H1 (cell line): ENCODE measurements at places on chromosomes 11 and 22.
A peak's percentile ranks its signal among the peaks of the same experiment; 100 is the strongest.

GRCh38 chr11:12865863-12866595 lies 143.1 kb upstream of the RASSF10 start:
- no peak for DNase-seq

GRCh38 chr11:134332189-134332631 lies 422 bp downstream of the GLB1L2 start:
- DNase-seq, result no peak

DNA sequence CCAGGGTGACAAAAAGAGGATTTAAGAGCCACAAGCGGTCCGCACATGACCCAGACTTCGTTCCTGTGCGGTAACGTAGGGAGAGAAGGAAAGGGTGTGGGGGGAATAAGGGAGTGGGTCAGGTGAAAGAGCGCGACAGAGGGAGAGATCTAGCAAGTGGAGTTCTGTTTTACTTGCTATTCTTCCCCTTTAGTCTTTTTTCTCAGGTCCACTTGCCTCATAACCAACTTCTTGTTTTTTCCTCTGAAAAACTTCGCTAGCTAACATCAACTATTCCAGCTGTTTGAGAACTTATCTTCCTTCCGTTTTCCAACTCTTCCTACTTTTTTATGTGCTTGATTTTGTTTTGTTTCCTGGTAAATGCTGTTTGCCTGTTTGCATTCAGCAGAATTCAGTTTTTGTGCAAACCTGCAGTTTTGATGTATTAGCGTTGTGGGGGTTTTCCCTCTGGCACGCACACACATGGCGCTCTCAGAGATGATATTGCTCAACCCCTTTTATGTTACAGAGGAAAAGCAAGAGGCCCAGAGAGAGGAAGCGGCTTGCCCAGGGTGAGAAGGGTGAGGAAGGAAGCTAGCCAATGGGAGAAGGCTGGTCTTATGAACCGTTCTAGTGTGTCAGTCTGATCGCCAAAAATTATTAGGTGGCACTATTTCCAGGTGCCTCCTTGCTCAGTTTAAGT lies 592 bp upstream of the CTSC start:
- DNase-seq, result no peak

GRCh38 chr11:65611758-65612603 lies 2.0 kb downstream of the MAP3K11 start:
- DNase-seq, result no peak

- no peak for DNase-seq
These were observed 15.8 kb upstream of the CTSC start for GRCh38 chr11:88353386-88353785.

GRCh38 chr22:46610356-46610755 lies 9.8 kb upstream of the GRAMD4 start:
- no peak for DNase-seq

DNA sequence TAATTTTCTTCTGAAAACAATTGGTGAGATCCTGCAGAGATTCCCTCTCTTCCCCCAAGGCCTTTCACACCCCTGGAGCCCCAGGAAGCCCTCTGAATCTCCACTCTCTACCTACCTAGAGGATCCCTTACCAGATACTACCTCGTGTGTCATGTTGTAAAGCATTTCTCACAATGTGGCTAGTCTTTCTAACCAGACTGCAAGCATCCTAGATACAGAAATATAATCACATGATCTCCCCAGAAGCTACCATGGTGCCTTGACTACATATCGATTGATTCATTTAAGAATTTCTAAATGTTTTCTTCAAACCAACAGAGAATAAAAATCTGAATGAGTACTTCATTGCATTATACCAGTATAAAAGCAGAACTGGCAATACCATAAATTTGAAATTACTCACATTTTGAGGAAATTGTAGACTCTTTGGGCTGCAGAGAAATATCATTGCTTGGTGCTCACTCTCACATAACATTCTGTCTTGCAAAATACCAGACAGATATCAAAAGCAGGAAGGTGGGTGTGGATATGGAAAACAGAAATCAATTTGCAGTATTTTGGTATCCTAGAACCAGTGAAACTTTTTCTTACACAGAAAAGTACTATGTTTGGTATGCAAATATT lies 113.5 kb downstream of the MAML2 start:
- no peak for DNase-seq

DNA sequence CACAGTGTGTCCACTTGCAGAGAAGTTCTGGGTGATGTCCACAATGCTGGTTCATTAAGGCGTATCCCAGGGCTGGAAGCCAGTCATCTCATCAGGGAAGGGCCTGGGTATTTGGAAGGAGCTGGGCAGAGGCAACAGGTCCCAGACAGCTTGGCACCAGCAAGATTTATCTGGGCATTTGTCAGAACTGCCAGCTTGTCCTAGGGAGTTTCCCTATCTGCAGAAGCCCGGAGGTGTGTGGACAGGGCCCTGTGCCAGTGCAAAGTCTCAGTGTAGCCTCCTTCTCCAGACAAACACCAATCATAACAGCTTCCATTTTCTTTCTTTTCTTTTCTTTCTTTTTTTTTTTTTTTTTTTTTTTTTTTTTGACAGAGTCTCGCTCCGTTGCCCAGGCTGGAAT lies 125.3 kb upstream of the TIMP3 start:
- no peak for DNase-seq

DNA sequence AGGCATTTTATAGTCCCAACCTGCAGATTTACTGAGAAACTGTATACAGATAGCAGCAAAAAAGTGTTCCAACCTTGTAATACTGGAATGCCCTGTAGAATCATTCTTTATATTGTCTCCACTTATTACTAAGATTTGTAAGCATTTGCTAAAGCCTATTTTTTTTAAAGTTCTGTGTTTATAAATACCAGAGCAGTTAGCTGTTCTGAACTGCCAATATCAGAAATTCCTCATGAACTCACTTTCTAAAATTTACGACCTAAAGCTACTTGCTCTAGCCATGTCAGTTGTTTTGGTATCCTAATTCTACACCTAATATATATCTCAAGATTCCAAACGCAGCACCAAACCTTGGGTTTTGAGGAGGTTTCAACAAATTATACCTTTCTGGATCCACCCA lies 103.2 kb downstream of the C11orf65 start:
- DNase-seq, result no peak

DNA sequence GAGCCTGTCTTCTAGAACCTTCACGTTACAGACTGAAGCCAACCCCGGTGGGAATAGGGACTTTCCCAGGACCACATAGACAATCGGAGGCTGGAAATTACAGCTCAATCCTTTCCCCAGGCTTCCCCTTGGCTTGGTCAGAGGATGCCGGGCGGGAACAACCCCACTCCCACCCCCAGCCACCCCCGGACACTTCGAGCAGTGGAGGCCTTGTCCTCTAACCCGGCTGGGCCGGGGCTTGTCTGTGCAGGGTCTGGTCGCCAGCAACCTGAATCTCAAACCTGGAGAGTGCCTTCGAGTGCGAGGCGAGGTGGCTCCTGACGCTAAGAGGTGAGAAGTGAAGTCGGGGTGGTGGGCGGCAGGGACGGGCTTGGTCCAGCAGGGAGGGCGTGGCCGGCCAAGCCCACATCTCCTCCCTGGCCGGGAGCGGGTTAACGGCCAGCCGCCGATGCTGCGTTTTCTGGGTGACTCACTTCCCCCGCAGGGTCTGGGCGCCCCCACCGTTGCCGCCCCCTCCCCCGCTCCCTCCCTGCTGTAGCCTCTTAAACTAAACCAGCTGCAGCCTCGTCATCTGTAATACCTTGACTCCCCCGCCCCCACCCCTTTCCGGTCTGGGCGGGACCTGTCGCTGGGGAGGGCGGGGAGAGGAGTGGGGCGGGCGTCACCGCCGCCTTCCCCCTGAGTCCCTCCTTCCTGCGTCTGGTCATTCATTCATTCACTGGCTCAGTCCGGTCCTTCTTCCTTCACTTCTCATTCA lies 1.5 kb downstream of the LGALS1 start:
- DNase-seq, result peak; percentile 87

DNA sequence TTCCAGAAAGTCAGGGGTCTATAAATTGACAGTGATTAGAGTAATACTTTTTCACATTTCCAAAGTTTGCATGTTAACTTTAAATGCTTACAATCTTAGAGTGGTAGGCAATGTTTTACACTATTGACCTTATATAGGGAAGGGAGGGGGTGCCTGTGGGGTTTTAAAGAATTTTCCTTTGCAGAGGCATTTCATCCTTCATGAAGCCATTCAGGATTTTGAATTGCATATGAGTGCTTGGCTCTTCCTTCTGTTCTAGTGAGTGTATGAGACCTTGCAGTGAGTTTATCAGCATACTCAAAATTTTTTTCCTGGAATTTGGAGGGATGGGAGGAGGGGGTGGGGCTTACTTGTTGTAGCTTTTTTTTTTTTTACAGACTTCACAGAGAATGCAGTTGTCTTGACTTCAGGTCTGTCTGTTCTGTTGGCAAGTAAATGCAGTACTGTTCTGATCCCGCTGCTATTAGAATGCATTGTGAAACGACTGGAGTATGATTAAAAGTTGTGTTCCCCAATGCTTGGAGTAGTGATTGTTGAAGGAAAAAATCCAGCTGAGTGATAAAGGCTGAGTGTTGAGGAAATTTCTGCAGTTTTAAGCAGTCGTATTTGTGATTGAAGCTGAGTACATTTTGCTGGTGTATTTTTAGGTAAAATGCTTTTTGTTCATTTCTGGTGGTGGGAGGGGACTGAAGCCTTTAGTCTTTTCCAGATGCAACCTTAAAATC lies 5.3 kb downstream of the MALAT1 start:
- DNase-seq, result no peak

GRCh38 chr11:10301656-10302358 lies 3.1 kb upstream of the ADM start:
- no peak for DNase-seq

DNA sequence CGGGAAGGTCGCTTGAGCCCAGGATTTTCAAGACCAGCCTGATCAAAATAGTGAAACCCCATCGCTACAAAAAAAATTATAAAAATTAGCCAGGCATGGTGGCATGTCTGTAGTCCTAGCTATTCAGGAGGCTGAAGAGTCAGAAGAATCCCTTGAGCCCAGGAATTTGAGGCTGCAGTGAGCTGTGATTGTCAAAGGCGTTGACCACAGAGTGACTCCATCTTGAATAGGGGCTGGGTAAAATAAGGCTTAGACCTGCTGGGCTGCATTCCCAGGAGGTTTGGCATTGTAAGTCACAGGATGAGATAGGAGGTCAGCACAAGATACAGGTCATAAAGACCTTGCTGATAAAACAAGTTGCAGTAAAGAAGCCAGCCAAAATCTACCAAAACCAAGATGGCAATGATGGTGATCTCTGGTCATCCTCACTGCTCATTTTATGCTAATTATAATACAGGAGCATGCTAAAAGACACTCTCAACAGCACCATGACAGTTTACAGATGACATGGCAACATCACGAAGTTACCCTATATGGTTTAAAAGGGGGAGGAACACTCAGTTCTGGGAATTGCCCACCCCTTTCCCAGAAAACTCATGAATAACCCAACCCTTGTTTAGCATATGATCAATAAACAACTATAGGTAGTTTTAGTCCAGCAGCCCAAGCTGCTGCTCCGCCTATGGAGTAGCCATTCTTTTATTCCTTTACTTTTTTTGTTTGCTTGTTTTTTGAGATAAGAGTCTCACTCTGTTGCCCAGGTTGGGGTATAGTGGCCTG lies 2.8 kb upstream of the RDX start:
- DNase-seq, result no peak

DNA sequence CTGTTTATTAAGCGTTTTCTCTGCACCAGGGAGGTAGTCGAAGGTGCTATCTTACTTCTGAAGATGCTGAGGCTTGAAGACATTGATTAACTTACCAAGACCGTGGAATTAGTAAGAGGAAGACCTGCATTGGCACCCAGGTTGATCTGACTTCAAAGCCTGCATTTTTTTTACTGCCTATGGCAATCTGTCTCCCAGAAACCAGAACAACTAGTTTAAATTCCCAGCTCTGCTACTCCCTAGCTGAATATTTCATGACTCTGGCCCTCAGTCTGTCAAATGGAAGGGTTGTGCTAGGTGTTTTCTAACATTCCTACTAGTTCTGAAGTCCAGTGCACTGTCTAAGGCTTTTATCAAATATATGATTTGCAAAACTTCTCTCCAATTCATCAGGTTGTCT lies 52.0 kb upstream of the GRAMD1B start:
- DNase-seq, result no peak

- DNase-seq, result no peak
These were observed 23.9 kb downstream of the DKK3 start for GRCh38 chr11:11984563-11984962.

DNA sequence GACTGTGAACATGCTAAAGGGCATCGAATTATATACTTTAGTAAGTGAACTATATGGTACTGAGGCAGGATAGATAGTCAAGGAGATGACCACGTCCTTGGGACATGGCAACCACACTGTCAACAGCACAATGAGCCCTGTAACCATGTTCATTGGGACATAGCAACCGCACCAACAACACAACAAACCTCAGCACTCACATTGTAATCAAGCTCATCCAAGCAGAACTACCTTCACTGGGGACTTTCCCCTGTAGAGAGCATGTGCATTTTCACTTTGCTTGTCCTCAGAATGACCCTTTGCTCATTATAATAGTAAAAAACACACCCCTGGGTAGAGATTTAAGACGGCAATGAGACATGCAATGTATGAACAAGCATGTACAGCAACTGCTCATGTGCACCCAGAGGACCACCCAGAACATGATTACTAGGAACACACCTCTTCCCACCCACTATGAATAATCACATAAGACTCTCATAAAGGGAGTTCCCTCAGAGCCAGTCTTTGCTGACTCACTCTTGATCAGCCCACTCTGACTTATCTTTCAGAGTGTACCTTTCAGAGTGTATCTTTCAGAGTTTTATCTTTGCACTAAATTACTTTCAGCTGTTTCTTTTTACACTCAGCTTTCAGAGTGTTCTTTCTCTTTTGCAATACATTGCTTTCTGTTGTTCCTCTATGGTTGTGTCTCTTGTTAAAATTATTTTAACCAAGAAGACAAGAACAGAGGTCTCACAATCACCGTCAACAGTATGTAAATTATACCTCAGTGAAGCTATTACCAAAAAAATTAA lies 4.1 kb upstream of the PLAAT2 start:
- DNase-seq, result no peak

DNA sequence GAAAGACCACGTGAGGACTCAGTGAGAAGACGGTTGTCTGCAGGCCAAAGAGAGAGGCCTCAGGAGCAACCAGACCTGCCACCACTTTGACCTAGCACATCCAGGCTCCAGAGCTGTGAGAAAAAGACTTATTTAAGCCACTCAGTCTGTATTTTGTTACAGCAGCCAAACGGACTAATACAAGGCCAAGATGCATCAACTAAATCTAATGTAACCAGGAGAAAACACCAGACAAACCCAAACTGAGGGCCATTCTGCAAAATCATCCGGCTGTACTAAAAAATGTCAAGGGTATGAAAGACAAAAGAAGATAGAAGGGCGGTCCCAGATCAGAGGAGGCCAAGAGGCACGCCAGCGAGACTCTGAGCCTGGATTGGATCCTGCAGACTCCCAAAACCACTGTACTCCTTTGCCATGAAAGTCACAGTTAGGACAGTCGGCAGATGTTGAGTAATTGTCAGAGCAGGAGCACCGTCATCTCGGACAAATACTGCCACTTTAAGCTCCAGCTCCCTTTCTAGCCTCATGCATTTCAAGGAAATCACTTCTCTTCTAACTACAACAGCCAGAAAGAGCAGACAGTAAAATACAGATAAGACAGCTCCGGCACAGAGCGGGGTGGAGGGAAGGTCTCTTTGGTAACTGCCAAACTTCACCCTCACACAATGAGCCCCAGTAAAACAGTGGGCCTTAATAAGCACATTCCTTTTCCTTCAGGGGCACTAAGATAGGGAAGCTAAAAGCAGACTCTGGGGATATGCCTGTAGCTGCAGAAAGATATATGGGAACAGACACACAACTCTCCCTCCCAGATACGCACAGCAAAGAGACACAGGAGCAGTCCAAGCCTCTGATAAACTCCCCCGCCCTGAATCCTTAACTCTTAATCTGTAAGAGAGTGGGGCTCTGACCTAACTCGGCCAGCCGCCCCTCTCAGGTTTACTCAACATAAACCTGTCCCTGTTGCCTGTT lies 3.5 kb upstream of the ZP1 start:
- no peak for DNase-seq
